H1 (cell line): ENCODE measurements at places on chromosomes 4 and X. TPM values are rescaled to one million over a fixed set of nuclear protein-coding genes. Genes with fewer than 3 reads are reported as not detected.

DNA sequence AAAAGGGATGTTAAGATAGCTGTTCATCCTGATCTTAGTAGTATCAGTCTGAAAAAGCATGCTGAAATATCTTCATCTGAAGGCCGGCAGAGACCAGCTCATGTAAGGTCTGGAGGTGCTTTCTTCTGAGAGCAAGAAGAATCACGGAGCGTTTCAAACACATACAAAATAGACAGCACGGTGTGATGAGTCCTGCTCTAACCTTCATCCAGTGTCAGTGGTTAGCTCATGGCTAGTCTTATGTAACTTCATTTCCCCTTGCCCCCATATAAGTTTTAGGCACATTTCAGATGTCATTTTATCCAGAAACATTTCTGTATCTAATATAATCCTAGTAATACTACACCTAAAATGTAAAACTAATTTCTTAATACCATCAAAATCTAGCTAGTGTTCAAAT, 27.8 kb downstream of the ADD1 start:
- H3K4me1 ChIP-seq, result peaks cover 13% of the 10 kb centered on the region; the same call in 1 of the 2 replicates
- DNase-seq, result no peak
- H3K4me3 ChIP-seq, result no peak overlapping the region
- no peaks in the 10 kb centered on the region for H3K36me3 ChIP-seq
- H3K27me3 ChIP-seq, result no peaks in the 10 kb centered on the region

The PRDM5 gene
- total RNA-seq, result 23.4 and 23.7 TPM in 2 replicates

The XKRX gene
- 1.2 and 1.3 TPM in 2 replicates for total RNA-seq

The SPANXD gene
- total RNA-seq, result not detected in 2 replicates

The FGFBP1 gene
- 0.20 and 0.38 TPM in 2 replicates for total RNA-seq

- H3K27me3 ChIP-seq, result no peaks in the 10 kb centered on the region
- peaks cover 4% of the 10 kb centered on the region; the same call in 1 of the 2 replicates for H3K4me1 ChIP-seq
- H3K27ac ChIP-seq, result no peak overlapping the region
- no peak overlapping the region for H3K4me3 ChIP-seq
- no peak for DNase-seq
Observed at GRCh38 chr4:168723020-168723419, 226.2 kb downstream of the PALLD start.

DNA sequence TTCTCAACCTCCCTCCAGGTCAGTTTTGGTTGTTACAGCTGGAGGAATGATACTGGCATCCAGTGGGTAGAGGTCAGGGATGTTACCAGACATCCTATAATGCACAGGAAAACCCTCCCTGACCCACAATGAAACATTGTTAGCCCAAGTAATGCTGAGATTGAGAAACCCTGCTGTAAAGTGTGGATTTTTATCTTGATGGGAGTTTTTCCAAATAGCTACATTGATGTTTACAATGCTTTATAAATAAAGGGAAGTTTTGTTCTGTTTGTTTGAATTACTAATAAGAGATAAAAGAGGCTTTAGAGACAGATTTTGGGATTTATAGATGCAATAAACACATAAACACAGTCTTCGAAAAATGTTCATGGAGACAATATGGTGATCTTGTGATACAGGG, 194.0 kb upstream of the NUDT6 start:
- H3K36me3 ChIP-seq, result no peaks in the 10 kb centered on the region
- no peak overlapping the region for H3K4me3 ChIP-seq
- no peaks in the 10 kb centered on the region for H3K4me1 ChIP-seq
- no peak for DNase-seq

GRCh38 chr4:105632599-105632998, 75.9 kb downstream of the INTS12 start:
- H3K4me3 ChIP-seq, result no peak overlapping the region
- no peaks in the 10 kb centered on the region for H3K27me3 ChIP-seq
- H3K4me1 ChIP-seq, result no peaks in the 10 kb centered on the region
- no peaks in the 10 kb centered on the region for H3K36me3 ChIP-seq

The MAGEA2 gene
- not detected in 2 replicates for total RNA-seq

GRCh38 chr4:150569384-150569987, 12.5 kb upstream of the MAB21L2 start:
- no peak for DNase-seq
- no peaks in the 10 kb centered on the region for H3K36me3 ChIP-seq
- H3K4me1 ChIP-seq, result no peaks in the 10 kb centered on the region

DNA sequence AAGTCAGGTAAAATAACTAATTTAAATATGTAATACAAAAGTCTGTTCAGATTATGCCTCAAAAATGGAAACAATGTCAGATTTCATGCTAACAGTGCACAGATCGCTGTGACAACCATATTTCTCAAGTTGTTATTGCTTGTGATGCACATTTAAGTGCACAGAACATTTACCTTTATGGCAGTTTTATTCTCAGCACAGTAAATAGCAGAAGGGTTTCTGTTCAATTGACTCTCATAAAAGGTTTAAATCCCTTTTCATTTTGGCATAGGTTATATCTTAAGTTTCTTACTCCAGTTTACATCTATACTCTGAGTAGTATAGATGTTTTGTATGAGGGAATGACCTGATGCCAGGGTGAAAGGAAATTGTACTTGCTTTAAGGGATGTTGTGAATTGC, 247.8 kb downstream of the FSTL5 start:
- no peak for DNase-seq

DNA sequence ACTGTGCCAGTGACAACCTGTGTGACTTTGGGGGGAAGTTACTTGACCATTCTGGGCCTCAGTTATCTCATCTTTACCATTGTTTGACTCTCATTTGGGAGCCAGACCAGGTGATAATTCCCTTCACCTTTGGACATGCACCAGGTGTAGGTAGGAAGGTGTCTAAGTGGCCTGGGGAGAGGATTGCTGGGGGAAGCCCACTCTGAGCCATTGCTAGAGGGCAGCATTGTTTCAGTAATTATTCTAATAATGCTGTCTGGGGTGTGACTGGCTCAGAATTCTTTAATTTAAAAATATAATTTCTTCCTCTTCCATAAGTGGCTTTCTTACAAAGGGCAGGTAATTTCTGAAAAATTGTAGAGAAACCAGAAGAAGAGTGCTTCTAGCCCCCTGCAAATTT, 104.3 kb downstream of the RTL9 start:
- no peak overlapping the region for H3K4me3 ChIP-seq
- no peak for DNase-seq
- no peak overlapping the region for H3K27ac ChIP-seq
- H3K4me1 ChIP-seq, result no peaks in the 10 kb centered on the region
- H3K27me3 ChIP-seq, result no peaks in the 10 kb centered on the region
- H3K36me3 ChIP-seq, result no peaks in the 10 kb centered on the region

DNA sequence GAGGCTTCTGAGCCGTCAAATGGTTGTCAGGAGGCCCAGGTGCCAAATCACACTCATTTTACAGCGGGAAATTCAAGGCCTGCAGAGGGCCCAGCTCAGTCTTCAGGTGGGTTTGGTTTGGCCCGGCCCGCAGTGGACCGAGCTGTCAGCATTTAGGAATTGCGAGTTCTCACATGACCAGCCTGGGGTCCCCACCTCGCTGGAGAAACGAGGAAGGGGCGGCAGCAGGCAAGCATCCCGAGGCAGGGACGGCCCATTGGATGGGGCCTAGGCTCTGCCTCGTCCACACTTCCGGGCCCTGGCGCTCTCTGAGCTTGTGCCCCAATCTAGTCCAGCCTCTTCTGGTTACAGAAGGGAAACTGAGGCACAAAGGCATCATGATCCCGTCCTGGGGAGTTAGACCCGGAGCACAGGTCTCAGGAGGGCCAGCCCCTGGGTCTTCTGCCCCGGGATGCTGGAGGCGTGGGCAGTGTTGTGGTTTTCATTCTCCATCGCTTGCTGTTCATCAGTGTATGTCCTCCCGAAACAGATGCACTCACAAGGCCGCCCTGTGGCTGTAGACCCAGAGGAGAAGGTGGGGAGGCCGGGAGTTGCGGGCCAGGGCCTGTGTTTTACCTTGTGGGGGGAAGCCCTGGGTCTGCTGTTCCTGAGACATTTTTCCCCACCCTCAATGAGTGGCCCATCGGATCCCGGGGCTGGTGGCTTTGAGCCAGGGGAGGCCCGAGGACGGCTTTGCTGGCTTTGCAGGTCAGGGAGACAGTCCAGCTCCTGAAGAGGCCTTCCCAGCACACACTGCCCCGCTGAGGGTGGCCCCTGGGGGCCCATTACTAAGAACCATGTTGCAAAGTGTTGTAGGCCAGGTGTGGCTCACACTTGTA, 8.9 kb downstream of the PSAPL1 start:
- H3K27ac ChIP-seq, result no peak overlapping the region
- H3K36me3 ChIP-seq, result no peaks in the 10 kb centered on the region
- H3K27me3 ChIP-seq, result no peaks in the 10 kb centered on the region
- peaks cover 12% of the 10 kb centered on the region; the same call in 1 of the 2 replicates for H3K4me1 ChIP-seq

- H3K27ac ChIP-seq, result no peak overlapping the region
- no peak for DNase-seq
- no peaks in the 10 kb centered on the region for H3K36me3 ChIP-seq
- H3K4me3 ChIP-seq, result no peak overlapping the region
Observed at GRCh38 chr4:132572210-132572609, 576.9 kb upstream of the PCDH10 start.

- H3K4me3 ChIP-seq, result no peak overlapping the region
- no peaks in the 10 kb centered on the region for H3K27me3 ChIP-seq
- no peaks in the 10 kb centered on the region for H3K36me3 ChIP-seq
- no peaks in the 10 kb centered on the region for H3K4me1 ChIP-seq
- H3K27ac ChIP-seq, result no peak overlapping the region
Observed at GRCh38 chr4:85187106-85187505, 220.6 kb upstream of the WDFY3 start.

The JCHAIN gene
- total RNA-seq, result not detected in 2 replicates

The RBM46 gene
- 0.29 and 0.54 TPM in 2 replicates for total RNA-seq

DNA sequence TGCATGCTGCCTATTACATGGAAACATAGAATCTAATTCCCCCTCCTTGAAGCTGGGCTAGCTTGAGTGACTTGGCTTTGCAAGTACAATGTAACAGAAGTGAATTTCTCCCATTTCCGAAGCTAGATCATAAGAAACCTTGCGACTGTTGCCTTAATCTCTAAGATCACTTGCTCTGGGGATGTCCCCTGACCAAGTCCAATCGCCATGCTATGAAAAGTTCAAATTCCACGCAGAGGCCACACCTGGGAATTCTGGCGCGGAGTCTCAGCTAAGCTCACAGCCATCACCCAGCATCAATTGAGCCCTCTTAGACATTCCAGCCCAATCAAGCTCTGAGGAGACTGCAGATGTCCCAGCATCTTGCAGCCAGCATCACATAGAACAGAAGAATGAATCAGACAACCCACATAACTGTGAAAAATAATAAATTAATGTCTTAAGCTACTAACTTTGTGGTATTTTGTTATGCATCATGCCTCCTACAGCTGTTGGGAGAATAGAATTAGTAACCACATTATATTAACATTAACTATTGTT, 27.0 kb downstream of the GPM6A start:
- H3K4me1 ChIP-seq, result peaks cover 10% of the 10 kb centered on the region; the same call in 1 of the 2 replicates
- H3K27ac ChIP-seq, result no peak overlapping the region
- no peak overlapping the region for H3K4me3 ChIP-seq
- no peaks in the 10 kb centered on the region for H3K36me3 ChIP-seq
- DNase-seq, result no peak

DNA sequence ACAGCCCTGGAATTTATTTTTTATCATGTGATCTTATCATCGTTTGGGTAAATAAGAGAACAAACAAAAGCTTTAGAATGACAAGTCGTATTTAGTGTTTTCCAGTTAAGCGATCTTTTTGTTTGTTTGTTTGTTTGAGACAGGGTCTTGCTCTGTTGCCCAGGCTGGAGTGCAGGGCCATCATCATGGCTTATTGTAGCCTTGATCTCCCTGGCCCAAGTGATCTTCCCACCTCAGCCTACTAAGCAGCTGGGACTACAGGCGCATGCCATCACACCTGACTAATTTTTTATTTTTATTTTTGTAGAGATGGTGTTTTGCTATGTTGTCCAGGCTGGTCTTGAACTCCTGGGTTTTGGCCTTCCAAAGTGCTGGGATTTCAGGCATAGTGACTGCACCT, 57.1 kb upstream of the PDLIM3 start:
- H3K4me3 ChIP-seq, result no peak overlapping the region
- H3K36me3 ChIP-seq, result no peaks in the 10 kb centered on the region
- H3K4me1 ChIP-seq, result peaks cover 6% of the 10 kb centered on the region

GRCh38 chr4:120839334-120839973, 83.1 kb downstream of the PRDM5 start:
- no peaks in the 10 kb centered on the region for H3K4me1 ChIP-seq
- H3K27ac ChIP-seq, result no peak overlapping the region
- H3K4me3 ChIP-seq, result no peak overlapping the region
- H3K36me3 ChIP-seq, result no peaks in the 10 kb centered on the region

The TREX2 gene
- total RNA-seq, result 0.69 and 0.71 TPM in 2 replicates

DNA sequence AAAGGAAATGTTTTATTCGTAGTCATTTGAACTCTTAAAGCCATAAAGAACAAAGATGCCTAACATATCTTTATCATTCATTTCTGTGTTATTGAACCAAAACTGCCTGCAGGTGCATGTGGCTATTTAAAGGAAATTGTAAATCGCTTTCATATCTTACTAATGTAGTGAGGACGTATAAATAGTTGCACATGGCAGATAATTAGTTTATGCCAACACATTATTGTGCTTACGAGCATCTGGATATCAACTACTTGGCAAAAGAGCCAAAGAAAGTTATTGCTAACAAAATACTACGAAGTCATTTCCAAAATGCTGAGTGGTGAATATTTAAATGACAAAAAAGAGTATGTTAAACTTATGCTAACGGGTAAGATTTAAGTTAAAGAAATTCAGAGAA, 27.9 kb upstream of the GABRA2 start:
- no peaks in the 10 kb centered on the region for H3K4me1 ChIP-seq
- no peak overlapping the region for H3K4me3 ChIP-seq
- no peak for DNase-seq
- H3K27ac ChIP-seq, result no peak overlapping the region

DNA sequence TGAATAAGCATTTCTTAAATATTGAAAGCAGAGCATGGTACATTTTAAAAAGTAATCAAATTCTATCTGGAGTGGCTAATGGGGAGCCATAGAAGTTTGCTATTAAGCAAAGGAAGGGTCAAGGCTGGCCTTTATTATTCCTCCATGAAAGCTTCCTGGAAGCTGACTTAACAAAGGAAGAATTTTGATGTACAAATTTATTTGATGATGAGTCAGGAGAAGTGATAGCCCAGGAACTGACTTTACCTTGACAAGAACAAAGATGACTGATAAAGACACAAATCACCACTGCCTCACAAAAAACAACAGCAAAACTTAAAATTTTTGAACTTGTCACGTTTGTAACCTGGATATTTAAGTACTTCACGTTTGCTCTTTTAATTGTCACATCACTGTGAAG, 872.1 kb downstream of the PCDH7 start:
- no peaks in the 10 kb centered on the region for H3K4me1 ChIP-seq
- H3K27me3 ChIP-seq, result no peaks in the 10 kb centered on the region
- H3K4me3 ChIP-seq, result no peak overlapping the region
- H3K27ac ChIP-seq, result no peak overlapping the region

- 0 out of 2 replicates have a peak, but pooled peaks cover 3% of the 10 kb centered on the region for H3K4me1 ChIP-seq
- no peaks in the 10 kb centered on the region for H3K36me3 ChIP-seq
- no peak overlapping the region for H3K27ac ChIP-seq
- no peak for DNase-seq
- H3K4me3 ChIP-seq, result no peak overlapping the region
Observed at GRCh38 chrX:44878780-44879179, 5.8 kb downstream of the KDM6A start.

GRCh38 chr4:154276496-154276895, 215.1 kb downstream of the DCHS2 start:
- H3K27me3 ChIP-seq, result peaks cover 2% of the 10 kb centered on the region
- H3K36me3 ChIP-seq, result peaks cover 2% of the 10 kb centered on the region; the same call in 1 of the 2 replicates
- H3K4me3 ChIP-seq, result no peak overlapping the region
- DNase-seq, result no peak
- H3K27ac ChIP-seq, result peak overlapping the region; percentile 45; the same call in 1 of the 2 replicates

GRCh38 chrX:132373610-132374009, 115.2 kb downstream of the MBNL3 start:
- H3K27me3 ChIP-seq, result peaks cover 2% of the 10 kb centered on the region; the same call in 1 of the 2 replicates
- DNase-seq, result no peak
- no peak overlapping the region for H3K4me3 ChIP-seq
- H3K27ac ChIP-seq, result no peak overlapping the region
- H3K4me1 ChIP-seq, result no peaks in the 10 kb centered on the region
- no peaks in the 10 kb centered on the region for H3K36me3 ChIP-seq

The GAB3 gene
- 1.2 and 1.5 TPM in 2 replicates for total RNA-seq
